ENCODE measurements at places on chromosomes 16 and 17. TPM values are rescaled to one million over a fixed set of nuclear protein-coding genes. Genes with fewer than 3 reads are reported as not detected.

GRCh38 chr17:48456589-48456988 lies 26.6 kb upstream of the SKAP1 start:
- peak; percentile 43 for DNase-seq
- peaks cover 11% of the 10 kb centered on the region for H3K4me1 ChIP-seq
- H3K27me3 ChIP-seq: no peaks in the 10 kb centered on the region
- no peak overlapping the region for H3K27ac ChIP-seq
- no peaks in the 10 kb centered on the region for H3K36me3 ChIP-seq

DNA sequence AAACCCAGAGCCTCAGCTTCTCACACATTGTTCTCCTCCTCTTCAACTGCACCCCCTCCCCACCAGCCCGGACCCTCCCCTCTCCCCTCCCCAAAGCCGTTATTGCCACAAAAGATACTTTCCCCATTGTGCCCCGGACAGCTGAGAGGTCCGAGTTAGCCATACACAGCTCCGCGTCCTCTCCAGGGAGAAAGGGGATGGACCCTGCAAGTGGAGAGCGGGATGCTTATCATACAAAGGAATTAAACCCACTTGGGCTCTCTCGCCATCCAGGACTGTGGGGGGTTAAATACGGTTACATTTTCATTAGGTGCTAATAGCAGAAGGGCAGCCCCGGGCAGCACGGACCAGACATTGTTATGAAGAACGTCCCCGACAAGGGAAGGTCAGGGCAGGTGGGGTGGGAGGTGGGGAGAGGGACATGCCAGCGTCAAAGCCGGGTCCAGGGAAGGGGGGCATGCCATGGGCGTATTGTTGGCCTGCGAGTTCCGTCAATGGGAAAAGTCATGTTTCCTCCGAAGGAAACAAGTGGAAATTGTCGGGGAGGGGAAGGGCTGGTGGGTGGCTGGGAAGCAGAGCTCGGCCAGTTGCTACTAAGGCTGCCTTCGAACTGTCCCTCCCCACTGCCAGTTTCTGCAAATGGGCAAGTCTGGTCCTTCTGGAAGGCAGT lies 99.1 kb downstream of the SOX9 start:
- H3K27me3 ChIP-seq: peaks cover 25% of the 10 kb centered on the region
- no peak for DNase-seq
- no peak overlapping the region for H3K27ac ChIP-seq
- no peaks in the 10 kb centered on the region for H3K36me3 ChIP-seq

The PRM2 gene
- not detected for total RNA-seq

DNA sequence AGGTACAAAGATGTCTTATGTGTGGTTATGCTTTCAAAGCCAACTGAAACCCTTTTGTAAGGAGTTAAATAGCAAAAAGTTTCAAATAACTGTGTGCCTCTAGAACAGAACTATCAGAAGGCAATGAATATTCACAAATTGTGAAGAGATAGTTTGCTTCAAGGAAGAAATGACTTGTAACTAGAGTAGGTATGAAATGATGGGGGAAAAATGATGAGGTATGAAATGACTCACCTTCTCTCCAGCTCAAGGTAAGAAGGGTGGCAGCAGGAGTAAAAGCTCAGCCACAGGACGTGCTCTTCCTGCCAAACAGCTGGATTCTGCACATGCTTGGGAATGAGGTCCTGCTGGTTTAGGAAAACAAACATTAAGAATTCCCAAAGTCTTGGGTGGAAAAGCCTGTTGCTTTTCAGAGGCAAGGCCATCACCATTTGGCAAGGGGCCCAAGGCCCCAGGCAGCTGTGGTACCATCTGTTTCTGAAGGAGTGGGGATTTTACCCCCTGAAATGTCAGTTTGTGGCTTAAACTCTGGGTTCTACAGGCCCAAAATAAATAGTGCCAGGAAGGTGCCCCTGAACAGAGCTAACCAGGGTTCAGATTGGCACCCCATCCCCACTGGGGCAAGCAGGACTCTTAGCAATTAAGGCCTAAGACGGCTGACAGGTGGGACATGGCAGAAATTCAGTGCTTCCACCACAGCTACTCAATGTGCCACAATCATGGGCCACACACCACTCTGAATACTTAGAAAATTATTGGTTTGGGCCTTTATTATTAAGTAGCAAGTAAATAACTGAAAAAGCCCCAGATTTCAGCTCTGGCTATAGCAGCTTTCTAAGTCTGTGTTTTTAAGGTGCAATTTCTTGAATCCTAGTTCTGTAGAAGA lies 13.3 kb downstream of the HERPUD1 start:
- H3K27ac ChIP-seq: peak overlapping the region; percentile 42
- H3K27me3 ChIP-seq: no peaks in the 10 kb centered on the region
- H3K4me1 ChIP-seq: peaks cover 11% of the 10 kb centered on the region
- DNase-seq: no peak
- H3K36me3 ChIP-seq: peaks cover 68% of the 10 kb centered on the region
- no peak overlapping the region for H3K4me3 ChIP-seq

The CNTNAP4 gene
- 0.17 TPM for total RNA-seq

Measured in adrenal gland (tissue), 19 donors.